Ovary (tissue), 10 donors: ENCODE measurements at places on chromosomes 3 and 15. TPM values are rescaled to one million over a fixed set of nuclear protein-coding genes. Genes with fewer than 3 reads are reported as not detected.

Gene LYZL4
- total RNA-seq, result not detected

Gene UBE3A
- 77.1 TPM for total RNA-seq

DNA sequence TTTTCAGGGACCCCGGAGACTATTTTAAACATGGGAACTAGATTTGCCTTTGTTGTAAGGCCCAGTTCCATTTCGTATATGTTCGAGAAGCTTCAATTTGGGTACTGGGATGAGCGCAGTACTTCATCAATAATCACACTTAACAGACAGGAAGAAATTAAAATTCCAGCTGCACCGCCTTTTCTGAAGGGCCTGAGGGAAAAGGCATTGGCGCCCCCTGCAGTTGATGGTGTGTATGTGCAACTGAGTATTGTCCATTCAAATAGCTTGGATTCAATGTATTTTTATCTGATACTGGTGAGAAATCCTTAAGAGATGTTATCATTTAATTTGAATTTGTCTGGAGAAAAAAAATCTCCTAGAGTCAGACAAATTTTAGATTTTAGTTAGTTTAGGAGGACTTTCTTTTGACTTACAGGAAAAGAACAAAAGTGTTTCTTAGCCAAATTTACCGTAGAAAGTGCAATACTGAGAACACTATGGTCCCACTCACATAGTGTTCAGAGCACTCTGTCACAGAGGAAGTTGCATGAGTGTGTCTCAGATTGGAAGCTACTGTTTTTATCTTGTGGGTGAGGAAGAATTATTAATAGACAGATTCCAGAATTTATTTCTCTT is 5.4 kb upstream of the ALDH1A2 start:
- H3K4me3 ChIP-seq, result no peak overlapping the region
- H3K27ac ChIP-seq, result no peak overlapping the region
- no peaks in the 10 kb centered on the region for H3K36me3 ChIP-seq
- H3K4me1 ChIP-seq, result no peaks in the 10 kb centered on the region
- no peaks in the 10 kb centered on the region for H3K27me3 ChIP-seq
- peak; percentile 65 for DNase-seq

Gene TRANK1
- total RNA-seq, result 29.3 TPM

Gene NPAP1
- total RNA-seq, result 0.84 TPM

Gene PLSCR4
- 50.9 TPM for total RNA-seq

DNA sequence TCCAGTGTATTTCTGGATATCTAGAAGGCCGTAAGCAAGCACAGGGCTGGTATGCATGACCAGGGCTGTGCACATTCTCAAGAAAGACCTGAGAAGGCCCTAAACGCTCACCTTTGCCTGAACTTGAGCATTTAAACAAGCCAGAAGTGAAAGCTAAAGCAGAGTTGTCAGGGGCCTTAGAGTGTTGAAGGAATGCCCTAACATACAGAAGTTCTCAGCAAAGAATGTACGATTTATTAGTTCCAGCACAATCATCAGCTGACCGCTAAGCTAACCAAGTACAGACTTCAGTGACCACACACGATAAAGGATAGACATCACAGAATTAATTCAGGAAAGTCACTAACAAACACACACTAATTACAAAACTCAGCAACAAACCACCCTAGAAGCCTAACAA is 8.7 kb downstream of the HLTF start:
- no peak overlapping the region for H3K4me3 ChIP-seq
- no peaks in the 10 kb centered on the region for H3K36me3 ChIP-seq
- DNase-seq, result no peak
- H3K27me3 ChIP-seq, result no peaks in the 10 kb centered on the region

GRCh38 chr3:169103951-169104941 is 559.3 kb downstream of the MECOM start:
- H3K27me3 ChIP-seq, result no peaks in the 10 kb centered on the region
- H3K36me3 ChIP-seq, result no peaks in the 10 kb centered on the region
- H3K4me3 ChIP-seq, result no peak overlapping the region
- no peaks in the 10 kb centered on the region for H3K4me1 ChIP-seq
- H3K27ac ChIP-seq, result no peak overlapping the region

DNA sequence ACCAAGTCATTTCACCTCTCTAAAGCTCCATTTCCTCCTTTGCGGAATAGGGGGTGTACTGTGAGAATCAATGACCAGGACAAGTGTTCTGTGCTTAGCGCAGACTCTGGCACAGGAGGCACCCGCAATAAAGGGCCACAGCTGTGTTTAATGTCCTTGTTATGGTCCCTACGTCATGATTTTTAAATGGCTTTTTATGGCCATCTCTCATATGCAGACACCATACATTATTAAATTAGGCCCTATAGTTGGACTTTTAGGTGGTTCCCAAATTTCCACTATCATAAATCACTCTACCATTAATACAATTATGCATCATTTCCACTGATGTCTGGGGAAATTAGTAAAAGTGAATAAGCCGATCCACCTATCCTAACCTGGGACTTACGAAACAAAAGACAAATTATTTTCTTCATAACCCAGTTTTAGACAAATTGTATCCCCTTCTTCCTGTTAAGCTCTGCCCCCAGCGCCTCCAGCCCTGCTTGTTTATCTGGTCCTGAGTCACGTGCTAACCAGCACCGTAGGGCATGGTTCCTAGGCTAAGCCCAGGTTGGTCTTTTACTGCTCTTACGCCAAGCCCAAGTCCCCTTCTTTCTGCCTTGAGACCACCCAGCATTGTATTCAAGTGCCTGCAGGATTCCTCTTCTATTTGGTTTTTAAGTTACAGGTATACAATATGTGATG is 278.3 kb downstream of the SHQ1 start:
- DNase-seq, result no peak
- no peaks in the 10 kb centered on the region for H3K36me3 ChIP-seq
- no peaks in the 10 kb centered on the region for H3K27me3 ChIP-seq
- no peak overlapping the region for H3K4me3 ChIP-seq

Gene DLL4
- total RNA-seq, result 7.9 TPM

GRCh38 chr15:79160211-79160610 is 69.6 kb upstream of the RASGRF1 start:
- H3K27ac ChIP-seq, result no peak overlapping the region
- H3K4me3 ChIP-seq, result no peak overlapping the region
- no peak for DNase-seq
- H3K27me3 ChIP-seq, result no peaks in the 10 kb centered on the region

Gene SLC6A11
- not detected for total RNA-seq

Gene CHRFAM7A
- 3.5 TPM for total RNA-seq

DNA sequence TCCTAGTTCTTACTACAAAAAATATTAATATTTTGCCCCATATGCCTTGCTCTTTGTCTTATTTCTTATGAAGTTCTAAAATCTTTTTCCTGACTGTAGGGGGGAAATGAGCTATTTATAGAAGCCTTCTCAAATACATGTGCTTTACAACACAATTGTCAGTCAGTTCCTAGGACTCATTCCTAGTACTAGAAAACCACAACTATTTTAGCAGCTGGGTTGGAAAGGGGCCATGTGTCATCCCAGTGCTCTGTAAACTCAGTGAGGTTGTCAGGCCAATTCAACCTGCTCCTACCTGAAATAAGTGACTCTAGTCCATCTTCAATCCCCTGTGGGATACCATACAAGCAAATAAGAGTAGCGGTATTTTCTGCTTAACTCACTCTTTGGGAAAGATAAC is 153.8 kb downstream of the ULK4 start:
- no peak overlapping the region for H3K4me3 ChIP-seq
- no peaks in the 10 kb centered on the region for H3K36me3 ChIP-seq
- DNase-seq, result no peak
- H3K27ac ChIP-seq, result no peak overlapping the region
- no peaks in the 10 kb centered on the region for H3K4me1 ChIP-seq

- no peaks in the 10 kb centered on the region for H3K27me3 ChIP-seq
- no peak overlapping the region for H3K4me3 ChIP-seq
- peaks cover 25% of the 10 kb centered on the region for H3K4me1 ChIP-seq
- DNase-seq, result peak; percentile 54
Measured at GRCh38 chr15:85706779-85707518, 87.8 kb downstream of the KLHL25 start.

Gene PLCB2
- total RNA-seq, result 6.6 TPM
